GM23338 (cell line): ENCODE measurements at places on chromosomes 6 and 20. TPM values are rescaled to one million over a fixed set of nuclear protein-coding genes. Genes with fewer than 3 reads are reported as not detected.

RHAG gene
- not detected in 2 replicates for total RNA-seq

CCDC28A gene
- total RNA-seq: 6.1 and 11.2 TPM in 2 replicates

SNAP91 gene
- total RNA-seq: 0.83 and 1.5 TPM in 2 replicates

SMOC2 gene
- 5.1 and 6.5 TPM in 2 replicates for total RNA-seq

EYS gene
- 0.38 TPM in 1 of 2 replicates, not detected in the other for total RNA-seq

RSPO3 gene
- total RNA-seq: not detected in 2 replicates

CD2AP gene
- total RNA-seq: 81.7 and 93.2 TPM in 2 replicates

EFCAB8 gene
- total RNA-seq: 0.35 TPM in 1 of 2 replicates, not detected in the other

TDRD6 gene
- total RNA-seq: 0.14 TPM in 1 of 2 replicates, not detected in the other

C6orf132 gene
- 40.9 and 48.3 TPM in 2 replicates for total RNA-seq
